ENCODE measurements at places on chromosomes 5 and 9.

DNA sequence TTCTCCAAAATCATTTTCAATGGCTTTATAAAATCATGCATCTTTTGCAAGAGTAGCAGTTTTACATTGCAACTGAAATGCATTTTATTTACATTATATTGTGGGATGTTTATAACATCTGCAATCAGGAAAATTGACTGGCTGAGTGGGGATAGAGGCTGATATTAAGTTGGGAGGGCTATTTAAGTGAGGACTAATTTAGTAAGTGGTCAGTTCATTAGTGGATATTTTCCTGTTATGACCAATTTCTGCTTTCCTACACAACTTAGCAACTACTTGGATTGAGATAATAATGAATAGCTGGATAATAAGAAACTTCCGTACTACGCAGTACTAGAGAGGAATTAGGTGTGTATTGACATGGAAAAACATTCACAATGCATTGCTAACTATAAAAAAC, 92.9 kb upstream of the SSBP2 start:
- no peak for DNase-seq

- no peak for DNase-seq
These were observed 37.3 kb downstream of the IPPK start for GRCh38 chr9:92632641-92633040.

DNA sequence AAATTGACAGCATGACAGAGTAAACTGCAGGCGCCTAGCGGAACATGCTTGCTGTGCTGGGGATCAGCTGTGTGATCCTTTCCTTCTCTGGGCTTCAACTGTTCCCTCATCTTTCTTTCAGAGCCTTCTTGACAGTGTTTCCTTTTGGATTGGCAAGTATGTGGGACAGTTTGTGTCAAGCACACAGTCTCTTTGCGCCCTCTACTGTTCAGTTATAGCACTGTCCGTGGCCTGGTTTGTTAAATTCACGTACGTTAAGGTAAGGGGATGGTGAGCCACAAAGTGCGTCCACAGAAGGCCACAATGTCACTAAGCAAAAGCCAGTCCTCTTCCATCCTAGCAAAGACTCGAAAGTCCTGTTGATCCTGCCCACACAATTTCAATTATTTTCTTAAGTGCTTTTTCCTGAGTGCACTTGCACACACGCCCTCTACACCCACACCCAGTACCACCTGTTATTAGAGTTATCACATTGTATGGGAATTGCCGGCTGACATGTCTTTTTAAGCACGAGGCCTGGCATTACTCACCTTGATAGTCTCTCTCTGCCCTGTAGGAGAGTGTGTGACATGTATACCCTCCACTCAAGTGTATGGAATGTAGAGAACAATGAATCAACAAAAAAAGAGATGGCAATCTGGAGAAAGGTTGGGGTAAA, 22.5 kb upstream of the PTPN3 start:
- DNase-seq = peak; percentile 62

DNA sequence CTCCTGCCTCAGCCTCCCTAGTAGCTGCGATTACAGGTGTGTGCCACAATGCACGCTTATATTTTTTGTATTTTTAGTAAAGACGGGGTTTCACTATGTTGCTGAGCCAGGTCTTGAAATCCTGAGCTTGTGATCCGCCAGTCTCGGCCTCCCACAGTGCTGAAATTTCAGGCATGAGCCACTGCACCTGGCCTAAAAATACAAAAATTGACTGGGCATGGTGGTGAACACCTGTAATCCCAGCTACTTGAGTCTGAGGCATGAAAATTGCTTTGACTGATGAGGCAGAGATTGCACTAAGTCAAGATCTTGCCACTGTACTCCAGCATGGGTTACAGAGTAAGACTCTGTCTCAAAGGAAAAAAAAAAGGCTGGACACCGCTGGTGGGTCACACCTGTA, 13.1 kb upstream of the DYNC2I2 start:
- no peak for DNase-seq

GRCh38 chr9:69532396-69532795, 139.8 kb downstream of the APBA1 start:
- peak; percentile 65 for DNase-seq

GRCh38 chr5:143739746-143740145, 72.2 kb upstream of the HMHB1 start:
- no peak for DNase-seq

GRCh38 chr9:72856972-72857623, 95.8 kb downstream of the ALDH1A1 start:
- DNase-seq = no peak

GRCh38 chr9:94993160-94993820, 266.8 kb downstream of the AOPEP start:
- DNase-seq = no peak
